CD4-positive, alpha-beta T cell treated with Interleukin-1 beta for 1 hour (primary cell): ENCODE measurements at places on chromosomes 3 and 15.

DNA sequence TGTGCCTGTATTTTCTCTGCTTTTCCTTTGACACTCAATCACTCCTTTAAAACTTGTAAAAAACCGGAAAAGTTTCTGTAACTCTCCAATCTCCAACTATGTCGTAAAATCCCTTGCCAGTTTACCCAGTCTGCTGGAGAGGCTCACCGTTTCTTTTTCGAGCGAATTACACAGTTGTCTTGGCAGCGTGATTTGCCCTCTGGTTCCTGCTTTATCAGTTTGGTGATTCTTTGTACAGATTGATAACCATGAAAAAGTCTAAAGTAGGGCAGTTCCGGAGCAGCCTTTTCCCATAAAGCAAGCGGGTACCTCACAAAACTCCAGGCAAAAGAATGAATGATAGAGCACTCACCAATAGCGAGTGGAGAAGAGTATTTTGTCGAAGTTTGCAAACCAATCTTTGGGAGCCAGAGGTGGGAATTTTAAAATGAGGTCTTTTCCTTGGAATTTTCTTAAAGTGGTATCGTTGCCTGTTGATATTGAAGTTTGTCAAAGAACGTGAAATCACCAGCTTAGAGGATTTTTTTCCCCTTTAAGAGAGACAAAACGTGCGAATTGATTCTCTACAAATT is at the start of gene TTC23:
Gene TTC23, minus strand, starts transcription at position 312 of the 572 bp plus-strand sequence. CDS start 20,869 bp downstream, outside the sequence.
- DNase-seq, result no peak

DNA sequence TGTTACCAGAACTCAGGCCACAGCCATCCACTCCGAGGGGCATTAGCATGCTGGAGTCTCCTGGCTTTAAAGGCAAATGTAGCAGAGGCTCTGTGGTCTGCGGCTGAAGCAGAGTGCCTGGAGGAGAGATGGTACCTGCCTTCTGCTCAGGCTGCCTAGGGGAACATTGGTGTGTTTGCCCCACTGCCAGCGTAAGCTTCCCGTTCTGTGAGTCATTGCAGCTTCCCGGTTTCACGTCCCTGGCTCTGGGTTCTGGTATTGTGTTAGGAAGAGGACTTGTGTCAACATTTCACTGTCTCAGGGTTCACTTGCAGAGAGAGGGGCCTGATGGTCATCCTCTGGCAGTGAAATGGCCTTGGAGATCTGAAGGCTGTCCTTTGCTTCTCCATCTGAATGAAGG is 1.8 kb downstream of the GASK1A start:
- DNase-seq, result no peak

- DNase-seq, result no peak
Observed at GRCh38 chr3:117611211-117611610, 901.6 kb downstream of the TUSC7 start.

- no peak for DNase-seq
Observed at GRCh38 chr3:132867956-132868355, 145.7 kb upstream of the NPHP3 start.

- DNase-seq, result no peak
Observed at GRCh38 chr3:136714020-136714419, 38.2 kb downstream of the STAG1 start.

- no peak for DNase-seq
Observed at GRCh38 chr3:163821841-163822240, 1256.5 kb downstream of the SI start.

DNA sequence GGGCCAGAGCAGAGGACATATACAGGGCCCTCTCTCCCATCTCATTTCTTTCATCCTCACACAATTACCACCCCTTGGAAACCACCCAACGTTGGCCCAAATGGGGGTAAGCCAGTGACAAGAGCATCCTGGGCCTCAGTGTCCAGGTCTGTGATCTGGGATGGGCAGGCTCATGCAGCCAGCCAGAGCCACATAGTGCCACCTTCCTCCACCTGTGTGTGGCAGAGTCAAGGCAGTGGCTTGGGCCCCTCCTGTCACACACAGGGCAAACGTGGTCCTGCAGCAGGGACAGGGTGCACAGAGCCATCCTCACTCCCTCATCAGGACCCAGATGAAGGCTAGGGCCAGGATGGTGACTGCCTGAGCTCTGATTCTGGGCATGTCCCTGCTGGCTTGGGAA is 2.3 kb upstream of the MYL3 start:
- no peak for DNase-seq

DNA sequence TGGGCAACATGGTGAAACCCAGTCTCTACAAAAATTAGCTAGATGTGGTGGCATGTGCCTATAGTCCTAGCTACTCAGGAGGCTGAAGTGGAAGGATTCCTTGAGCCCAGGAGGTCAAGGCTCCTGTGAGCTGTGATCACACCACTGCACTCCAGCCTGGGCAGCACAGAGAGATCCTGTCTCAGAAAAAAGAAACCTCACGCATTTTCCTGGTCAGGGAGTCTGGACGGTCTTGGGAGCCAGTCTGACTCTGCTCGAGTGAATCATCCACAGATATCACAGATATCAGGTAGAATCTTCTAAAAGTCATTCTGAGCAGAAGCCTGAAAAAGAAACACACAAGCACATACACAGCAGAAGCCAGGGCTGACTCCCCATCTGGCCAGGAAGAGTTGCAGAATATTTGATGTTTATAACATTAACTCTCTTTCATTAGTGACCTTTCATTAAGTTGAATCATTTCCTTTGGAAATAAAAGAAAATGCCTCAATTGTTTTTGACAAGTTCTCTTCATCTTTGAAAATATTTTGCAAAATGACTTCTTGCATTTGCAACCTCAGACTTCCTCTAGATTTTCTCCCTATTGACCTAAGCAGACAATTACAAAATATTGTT is 56.5 kb upstream of the ABHD17C start:
- DNase-seq, result no peak

- no peak for DNase-seq
Observed at GRCh38 chr3:162933656-162934055, 1437.0 kb downstream of the OTOL1 start.

DNA sequence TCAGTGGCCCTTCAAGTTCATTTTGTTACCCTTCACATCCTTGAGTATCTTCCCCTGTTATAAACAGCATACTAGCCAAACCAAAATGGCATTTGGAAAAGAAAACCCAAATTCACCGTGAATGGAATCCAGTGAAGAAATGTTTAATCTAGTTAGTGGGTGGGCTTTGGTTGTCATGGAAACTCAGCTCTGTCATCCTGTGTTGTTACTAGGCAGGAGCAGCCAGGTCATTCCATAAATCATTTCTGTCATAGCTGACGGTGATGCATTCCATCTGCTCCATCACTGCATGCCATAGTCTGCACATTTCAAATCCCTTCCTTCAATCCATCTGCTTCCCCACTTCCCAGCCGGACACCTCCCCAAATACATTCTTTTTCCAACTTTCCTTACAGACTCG is 140.4 kb upstream of the CGNL1 start:
- DNase-seq, result no peak

DNA sequence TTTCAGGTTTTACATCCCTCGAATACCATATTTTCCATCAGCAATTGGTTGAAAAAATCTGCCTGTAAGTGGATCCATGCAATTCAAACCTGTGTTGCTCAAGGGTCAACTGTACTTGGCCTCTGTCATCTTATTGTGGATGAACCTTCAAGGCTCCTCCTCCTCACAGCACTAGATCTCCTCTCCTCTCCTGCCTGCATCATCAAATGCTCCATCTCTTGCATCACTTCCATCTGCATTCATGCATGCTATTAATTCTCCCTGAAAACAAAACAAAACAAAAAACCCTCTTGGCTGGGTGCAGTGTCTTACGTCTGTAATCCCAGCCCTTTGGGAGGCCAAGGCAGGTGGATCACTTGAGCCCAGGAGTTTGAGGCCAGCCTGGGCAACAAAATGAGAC is 10.1 kb downstream of the BCL2L10 start:
- DNase-seq, result no peak
